ENCODE measurements at places on chromosomes 2 and 18.
A peak's percentile ranks its signal among the peaks of the same experiment; 100 is the strongest.

DNA sequence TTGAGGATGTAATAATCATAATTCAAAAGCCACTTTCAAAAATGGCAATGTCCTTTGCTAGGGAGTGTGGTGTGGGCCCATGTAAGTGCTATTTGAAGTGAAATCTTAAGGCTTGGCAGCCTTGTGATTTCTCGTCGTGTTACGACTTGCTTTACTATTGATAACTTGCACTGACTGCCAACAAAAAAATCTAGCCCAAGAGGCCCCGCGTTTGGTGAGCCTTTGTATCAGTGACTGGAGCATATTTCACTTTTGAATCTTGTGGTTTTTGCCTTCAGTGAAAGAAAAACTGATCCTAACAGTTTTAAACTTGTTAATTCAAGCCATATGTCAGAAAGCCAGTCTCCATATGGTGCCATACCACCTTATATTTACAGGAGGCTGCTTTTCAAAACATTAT lies 248.0 kb downstream of the TMEM182 start:
- DNase-seq: no peak

GRCh38 chr2:31475692-31476091 lies 61.1 kb upstream of the XDH start:
- no peak for DNase-seq

DNA sequence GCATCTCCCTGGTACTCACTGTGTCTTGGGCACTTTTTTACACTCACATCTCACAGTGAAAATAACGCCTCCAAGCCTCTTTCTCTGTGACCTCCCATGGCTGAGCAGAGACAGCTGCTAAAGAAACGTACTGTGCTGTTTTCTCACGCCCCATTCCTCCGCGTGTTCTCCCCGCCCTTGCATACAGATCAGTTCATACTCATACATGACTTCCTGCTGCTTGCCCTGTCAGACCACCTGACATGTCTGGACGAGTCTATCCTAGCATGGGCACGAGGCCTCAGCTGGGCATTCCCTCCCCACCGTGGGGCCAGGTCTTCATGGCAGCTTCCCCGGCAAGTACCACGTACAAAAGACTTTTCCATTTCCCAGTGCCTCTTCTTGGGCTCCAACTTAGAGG lies 21.2 kb upstream of the IL1A start:
- DNase-seq: no peak

GRCh38 chr2:97868986-97869721 lies 126.6 kb downstream of the TMEM131 start:
- no peak for DNase-seq

- peak; percentile 28 for DNase-seq
Observed at GRCh38 chr2:26532301-26533250, 54.7 kb upstream of the OTOF start.

DNA sequence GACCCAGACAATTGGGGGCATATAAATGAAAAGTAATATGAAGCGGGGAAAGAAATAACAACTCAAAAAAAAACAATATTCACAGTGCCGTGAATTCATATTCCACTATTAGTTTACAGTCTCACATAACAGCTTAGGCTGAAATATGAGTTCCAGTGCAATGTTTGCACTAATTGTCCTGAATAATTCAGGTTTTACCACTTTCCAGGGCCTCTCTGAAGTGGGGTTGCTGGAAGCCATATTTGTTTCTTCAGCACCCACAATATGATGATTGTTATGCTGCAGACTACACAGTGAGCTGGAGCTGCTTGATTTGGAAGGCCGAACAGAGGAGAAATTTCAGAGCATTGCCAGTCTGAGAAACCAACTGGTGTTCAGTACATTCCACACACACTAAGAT lies 894.5 kb upstream of the ACVR2A start:
- DNase-seq: no peak

DNA sequence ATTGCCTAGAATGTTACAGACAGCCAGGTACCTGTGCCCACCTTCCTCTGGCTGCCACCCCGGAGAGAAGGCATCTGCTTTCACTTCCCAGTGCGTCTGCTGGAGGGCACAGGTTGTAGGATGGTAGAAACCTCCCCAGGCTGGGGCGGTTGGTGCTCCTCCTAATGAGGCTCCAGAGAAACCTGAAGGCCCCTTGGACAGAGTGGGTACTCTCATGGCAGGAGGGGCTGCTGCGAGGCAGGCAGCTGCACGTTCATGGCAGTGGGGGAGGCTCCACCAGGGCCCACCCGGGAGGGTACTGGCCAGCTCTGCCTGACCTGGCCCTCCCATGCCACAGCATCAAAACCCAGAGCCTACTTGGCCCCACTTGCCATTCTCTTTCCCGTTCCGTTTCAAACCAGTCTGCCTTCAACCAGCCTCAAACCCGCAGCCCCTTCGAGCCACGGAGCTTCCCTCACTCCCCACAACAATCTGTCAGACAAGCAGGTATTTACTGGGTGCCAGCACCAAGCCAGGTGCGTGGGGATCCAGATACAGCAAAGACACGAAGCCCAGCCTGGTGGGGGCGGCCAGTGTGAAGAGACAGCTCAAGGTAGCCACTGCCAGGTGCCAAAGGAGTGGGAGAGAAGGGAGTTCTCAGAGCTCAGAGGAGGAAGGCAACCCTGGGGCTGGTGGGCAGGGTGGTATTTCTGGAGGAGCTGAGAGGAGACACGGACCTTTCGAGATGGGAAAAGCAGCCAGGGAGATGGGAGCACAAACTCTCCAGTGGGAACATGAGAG lies 229.6 kb downstream of the LOXHD1 start:
- no peak for DNase-seq

DNA sequence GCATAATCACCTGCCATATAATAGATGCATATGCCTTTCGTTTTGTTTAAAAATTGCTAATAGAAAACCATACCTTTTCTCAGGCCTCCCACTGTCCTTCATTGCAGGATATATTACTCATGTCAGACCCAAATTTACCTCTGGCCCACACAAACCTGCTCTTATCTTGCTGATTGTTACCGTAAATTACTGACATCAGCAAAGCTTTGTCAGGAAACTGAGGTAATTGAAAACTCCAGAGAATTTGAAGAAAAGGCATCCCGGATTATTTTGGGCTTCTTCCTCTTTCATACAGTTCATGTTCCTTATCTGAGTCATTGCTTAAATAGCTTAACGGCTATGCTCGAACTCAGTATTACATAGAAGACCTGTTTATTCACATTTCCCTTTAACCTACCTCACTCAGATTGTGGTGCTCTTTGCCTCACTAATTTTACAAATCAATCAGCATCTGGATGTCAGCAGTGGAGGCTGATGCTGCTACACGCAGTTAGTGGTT lies 145.7 kb downstream of the ZEB2 start:
- no peak for DNase-seq

- DNase-seq: peak; percentile 32
Observed at GRCh38 chr2:239960929-239961661, 64.0 kb downstream of the NDUFA10 start.

DNA sequence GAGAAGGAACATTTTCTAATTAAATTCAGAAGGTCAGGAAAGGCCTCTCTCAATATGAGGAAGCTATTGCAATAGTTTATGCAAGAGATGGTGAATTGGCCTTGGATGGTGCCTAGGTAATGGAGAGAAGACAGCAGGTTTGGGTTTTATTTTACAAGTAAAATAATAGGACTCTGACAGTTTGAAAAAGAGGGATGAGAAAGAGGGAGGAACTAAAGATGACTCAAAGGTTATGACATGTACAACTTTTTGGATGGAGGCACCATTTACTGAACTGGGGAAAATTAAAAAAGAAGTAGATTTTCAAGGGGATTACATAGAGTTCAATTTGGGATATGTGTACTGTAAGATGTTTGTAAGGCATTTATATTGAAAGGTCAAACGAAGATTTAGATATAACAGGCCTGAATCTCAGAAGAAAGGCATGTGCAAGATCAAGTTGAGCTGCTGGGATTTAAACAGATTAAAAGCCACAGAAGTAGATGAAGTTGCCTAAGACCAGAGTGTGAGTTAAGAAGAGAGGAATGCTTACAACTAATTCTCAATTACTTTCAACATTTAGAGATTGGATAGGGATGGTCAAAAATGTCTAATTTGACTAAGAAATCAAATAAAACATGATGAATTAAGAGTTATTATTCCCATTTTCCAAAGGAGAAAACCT lies 12.3 kb upstream of the ASNSD1 start:
- DNase-seq: no peak

- no peak for DNase-seq
Observed at GRCh38 chr2:41483982-41484857, 563.6 kb upstream of the PKDCC start.

DNA sequence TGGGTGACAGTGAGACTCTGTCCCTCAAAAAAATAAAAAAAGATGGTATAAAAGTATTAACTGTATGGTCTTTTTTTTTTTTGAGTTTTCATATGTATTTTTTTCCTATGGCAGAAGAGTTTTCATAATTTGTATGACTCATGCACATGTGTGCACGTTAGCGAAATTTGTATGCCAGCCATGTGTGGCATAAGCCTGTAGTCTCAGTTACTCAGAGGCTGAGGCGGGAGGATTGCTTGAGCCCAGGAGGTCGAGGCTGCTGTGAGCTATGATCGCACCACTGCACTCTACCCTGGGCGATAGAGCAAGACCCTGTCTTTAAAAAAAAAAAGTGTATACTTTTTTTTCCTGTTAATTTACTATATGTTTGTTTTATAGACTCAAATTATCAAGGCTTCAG lies 160.8 kb downstream of the TGIF1 start:
- peak; percentile 36 for DNase-seq

DNA sequence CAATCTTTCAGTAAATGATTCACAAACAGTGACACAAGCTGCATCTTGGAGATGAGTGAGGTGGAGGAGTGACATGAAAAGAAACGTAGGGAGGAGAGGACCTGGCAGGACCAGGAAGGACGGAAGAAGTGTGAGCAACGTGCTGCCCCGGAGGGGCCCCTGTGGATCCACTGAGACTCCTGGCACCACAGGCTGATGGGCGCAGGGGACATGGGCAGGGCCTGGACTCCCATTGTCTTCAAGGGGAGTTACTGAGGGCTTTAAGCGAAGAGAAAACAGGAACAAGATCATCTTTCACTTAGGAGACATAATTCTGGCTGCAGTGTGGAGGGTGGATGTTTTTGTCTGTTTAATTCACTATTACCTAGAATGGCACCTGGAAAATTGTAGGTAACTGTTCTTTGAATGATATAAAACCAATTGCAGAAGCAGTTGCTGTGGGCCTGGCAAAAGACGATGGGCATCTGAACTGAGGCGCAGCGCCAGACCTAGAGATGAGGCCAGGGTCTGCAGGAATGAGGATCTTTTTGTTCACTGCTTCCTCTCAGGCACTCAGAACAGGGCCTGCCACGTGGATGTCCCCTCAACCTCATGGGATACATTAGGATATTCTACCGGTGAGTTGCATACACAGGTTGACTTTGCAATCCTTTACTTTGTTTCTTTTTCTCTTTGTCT lies 156.4 kb downstream of the TMEM18 start:
- DNase-seq: no peak

DNA sequence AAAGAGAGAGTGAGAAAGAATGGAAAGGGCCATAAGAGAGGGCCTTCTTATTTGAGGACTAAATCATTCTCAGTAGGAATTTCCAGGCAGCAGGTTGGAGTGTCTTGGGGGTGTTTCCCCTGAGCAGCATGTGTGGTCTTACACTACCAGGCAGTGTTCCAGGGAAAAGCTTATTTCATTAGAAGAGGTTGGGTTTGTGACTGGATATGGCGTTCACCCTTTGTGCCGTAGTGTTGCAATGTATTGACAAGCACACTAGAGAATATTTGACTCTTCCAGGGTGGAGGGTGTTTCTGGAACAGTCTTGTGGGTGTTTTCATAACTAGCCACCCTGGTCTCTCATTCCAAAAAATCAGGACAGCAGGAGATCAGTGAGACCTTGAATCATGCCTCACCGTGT lies 105.5 kb downstream of the NRP2 start:
- DNase-seq: no peak

DNA sequence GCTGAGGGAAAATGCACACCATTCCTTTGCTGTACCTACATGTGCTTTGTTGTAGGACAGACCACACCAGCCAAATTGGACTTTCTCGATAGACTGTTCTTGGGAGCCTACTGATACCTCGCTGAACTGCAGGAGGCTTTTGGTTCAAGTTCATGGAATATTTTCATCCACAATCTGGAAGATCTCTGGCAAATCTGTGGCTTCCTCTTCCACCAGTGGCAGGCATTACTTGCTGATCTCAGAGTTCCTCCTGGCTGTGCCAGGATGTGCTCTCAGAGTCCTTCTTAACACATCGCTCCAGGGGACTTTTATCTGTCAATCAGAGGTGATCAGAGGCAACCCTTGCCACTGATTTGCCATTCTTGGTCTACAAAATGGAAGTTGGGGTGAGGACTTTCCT lies 87.7 kb downstream of the PTGR3 start:
- DNase-seq: no peak

DNA sequence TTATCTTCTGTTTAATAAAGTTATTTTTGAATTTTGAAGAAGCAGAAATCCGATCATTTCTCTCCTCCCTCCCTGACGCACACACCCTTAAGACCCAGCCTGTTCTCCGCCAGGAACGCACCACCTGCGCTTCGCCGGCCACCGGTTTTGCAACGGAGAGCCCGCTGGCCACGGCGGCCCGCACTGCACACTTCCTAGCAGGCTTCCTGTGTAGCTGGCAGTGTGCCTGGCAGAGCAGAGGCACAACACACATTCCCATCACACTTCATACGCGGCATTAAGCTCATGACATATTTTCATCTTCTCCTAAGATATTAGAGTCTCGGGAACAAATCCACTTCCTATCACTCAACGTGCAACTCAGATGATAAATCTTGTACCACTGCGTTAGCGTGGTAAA lies 148.0 kb downstream of the HDAC4 start:
- no peak for DNase-seq

GRCh38 chr2:227515742-227516141 lies 43.8 kb downstream of the AGFG1 start:
- DNase-seq: no peak

DNA sequence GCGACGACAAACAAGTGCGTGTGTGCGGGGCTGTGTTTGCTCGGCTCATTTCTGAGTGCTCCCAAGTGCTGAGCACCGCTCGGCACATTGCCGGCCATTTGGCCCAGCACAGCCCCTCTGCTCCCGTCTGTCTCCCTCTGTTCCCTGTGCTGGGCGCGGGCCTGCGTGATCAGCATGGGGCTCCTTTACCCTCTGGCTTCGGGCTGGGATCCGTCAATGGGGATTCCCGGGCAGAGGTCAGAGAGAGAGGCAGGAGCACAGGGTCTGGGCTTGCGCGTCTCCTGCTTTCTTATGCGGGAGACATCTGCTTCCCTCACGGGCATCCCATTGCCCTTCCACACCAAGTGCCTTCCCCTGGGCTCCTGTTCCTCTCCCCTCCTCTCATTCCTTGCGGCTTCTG lies 234.0 kb downstream of the ACKR3 start:
- DNase-seq: no peak

- no peak for DNase-seq
Observed at GRCh38 chr2:151669585-151670081, 64.6 kb downstream of the NEB start.

- no peak for DNase-seq
Observed at GRCh38 chr2:190794377-190794776, 86.2 kb upstream of the GLS start.

Measured in sciatic nerve (tissue), 2 donors.